ENCODE measurements at places on chromosomes 3 and 15.

DNA sequence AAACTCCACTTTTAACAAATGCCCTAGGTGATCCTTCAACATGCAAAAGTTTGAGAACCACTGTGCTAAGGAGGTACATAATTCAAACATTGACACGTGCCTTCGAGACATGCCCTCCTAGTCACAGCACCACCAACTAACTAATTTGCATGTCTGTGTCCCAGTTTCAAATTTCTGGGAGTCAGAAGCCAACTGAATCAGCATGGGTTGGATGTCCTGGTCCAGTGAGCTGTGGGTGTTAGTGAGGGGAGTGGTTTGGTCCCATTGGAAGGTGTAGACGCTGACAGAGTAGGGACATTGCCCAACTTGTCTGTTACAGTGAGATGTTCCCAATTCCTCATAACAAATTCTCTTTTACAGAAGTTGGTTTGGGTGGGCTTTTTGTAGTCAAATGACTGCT, 67.3 kb upstream of the ADPGK start:
- no peak for DNase-seq

DNA sequence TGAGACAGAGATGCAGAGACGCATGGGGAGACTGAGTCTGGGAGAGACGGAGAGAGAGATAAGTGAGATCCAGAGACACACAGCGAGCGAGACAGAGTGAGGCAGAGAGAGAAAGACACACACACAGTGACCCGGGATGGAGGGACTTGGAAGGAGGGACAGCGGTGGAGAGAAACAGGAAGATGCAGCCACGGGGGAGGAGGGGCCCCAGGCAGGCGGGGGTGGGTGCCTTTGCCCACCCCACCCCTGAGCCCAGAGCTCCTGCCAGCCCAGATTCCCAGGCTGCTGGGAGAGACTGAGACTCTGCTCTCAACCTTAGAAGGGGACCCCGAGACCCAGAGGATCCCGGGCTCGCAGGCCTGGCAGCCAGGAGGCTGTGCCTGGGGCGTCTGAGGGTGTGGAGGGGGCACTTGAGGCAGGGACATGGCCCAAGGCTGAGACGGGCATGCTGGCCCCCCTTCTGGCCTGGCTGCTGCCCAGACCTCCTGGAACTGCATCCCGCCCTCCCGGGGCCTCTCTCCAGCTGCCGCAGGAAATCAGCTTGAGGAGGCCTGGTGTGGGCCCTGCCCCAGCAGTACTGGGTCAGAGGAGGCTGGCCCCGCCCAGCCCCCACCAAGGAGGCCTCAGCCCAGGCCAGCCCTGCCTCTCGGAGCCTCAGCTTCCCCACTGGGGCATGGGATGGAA, 18.1 kb downstream of the H1-8 start:
- no peak for DNase-seq

GRCh38 chr15:76274226-76274625, 37.0 kb downstream of the ETFA start:
- no peak for DNase-seq

DNA sequence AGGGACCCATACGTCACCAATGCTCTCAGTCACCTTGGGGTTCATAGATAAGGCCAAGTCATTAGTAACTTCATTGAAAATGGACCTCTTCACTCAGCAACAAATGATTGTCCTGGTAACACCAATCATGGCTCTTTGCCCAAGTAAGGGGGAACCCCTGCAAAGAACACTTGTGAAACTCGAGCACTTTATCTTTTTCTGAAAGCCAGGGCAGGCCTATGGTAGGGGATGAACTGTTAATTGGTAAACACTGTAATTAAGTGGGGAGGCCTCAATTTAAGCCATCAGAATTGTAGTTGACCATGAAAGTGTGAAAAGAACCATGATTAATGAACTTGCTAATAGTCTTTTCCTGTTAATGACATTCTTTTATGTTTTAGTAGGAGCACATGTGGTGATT, 73.3 kb downstream of the ABHD5 start:
- no peak for DNase-seq

GRCh38 chr3:3851621-3852323, 52.5 kb downstream of the LRRN1 start:
- peak; percentile 10 for DNase-seq

- no peak for DNase-seq
Measured at GRCh38 chr3:105496343-105496742, 129.6 kb downstream of the ALCAM start.

DNA sequence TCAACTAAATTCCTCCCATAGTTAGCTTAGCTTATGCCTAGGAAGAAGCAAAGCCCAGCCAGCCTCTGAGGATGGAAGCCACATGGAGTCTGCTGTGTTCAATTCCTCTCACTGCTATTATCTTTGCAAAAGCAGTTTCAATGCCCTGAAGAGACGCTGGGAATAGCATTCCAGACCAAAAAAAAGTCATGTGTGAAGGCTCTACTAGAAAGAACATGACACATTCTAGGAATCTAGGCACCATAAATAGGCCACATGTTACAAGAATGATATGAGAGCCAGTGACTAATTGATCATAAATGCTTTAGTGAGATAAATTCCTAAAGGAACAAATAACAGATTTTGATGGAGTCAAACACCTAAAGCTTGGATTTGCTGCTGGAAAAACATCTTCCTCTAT, 800.8 kb downstream of the TUSC7 start:
- DNase-seq: no peak

GRCh38 chr15:84857418-84858004, 27.0 kb upstream of the SLC28A1 start:
- DNase-seq: no peak

DNA sequence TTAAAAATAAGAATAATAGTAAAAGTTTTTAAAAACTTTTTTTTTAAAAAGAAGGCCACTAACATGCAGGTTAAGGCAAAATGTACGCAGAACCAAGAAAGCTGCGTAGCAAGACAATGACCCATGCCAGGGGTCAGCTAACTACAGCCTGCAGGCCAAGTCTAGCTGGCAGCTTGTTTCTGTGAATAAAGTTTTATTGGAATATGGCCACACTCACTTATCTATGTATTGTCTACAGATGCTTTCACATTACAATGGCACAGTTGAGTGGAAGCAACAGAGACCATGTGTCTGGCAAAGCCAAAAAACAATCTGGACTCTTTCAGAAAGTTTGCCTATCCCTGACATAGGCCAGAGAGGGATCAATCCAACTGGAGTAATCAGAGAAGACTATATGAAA, 46.7 kb downstream of the WWTR1 start:
- DNase-seq: no peak

DNA sequence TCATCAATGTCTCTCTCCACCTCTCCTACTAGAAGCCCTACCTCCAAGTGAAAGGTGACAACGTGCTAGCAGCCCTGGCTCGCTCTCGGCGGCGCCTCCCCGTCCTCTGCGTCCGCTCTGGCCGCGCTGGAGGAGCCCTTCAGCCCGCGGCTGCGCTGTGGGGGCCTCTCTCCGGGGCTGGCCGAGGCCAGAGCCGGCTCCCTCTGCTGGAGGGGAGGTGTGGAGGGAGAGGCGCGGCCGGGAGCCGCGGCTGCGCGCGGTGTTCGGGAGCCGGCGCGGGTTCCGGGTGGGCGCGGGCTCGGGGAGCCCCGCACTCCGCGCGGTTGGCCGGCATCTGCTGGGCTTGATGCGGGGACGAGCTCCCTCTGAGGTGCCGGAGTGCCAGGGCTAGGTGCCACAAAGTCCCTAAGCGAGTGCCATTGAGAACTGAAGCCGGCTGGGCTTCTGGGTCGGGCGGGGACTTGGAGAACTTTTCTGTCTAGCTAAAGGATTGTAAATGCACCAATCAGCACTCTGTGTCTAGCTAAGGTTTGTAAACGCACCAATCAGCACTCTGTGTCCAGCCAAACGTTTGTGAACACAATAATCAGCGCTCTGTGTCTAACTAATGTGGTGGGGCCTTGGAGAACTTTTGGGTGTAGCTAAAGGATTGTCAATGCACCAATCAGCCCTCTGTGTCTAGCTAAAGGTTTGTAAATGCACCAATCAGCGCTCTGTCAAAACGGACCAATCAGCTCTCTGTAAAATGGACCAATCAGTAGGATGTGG, 84.8 kb upstream of the ARRDC4 start:
- peak; percentile 42 for DNase-seq

GRCh38 chr15:69293741-69294615, 4.7 kb upstream of the PAQR5 start:
- no peak for DNase-seq

DNA sequence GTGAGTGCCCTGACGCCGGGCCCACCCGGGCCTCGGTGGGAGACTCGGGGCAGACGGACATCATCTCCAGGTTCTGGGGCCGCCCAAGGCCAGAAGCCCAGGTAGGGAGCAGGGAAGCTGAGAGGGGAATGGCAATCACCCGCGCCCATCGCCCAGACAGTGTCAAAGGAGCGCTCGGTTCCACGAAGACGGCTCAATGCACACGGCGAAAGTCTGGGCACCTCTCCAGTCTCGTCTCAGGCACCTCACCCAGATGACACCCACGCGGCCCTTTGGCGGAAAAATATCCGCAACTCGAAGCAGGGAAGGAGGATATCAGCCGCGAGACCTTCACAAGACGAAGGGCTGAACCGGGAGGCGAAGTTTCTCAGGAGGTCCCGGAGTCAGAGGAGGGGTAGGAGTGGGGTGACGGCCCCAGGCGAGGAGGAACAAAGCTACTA, 916 bp downstream of the IL17RD start:
- DNase-seq: peak; percentile 52

DNA sequence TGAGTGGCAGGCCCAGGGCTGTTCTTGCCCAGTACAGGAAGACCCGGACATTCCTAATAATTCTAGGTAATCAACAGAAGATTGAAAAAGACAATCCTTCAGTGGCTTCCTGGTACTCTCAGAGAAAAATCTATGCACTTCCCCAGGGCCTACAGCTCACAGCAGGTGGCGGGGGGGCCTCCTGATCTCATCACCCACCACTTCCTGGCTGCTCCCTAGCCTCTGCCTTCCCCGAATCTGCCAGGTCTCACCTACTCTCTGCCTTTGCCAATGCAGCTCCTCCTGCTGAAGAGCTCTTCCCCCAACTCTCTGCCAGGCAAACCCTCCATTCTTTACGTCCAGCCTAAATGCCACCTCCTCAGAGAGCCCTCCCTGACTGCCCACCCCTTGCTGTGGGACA, 37.5 kb downstream of the EHD4 start:
- no peak for DNase-seq

DNA sequence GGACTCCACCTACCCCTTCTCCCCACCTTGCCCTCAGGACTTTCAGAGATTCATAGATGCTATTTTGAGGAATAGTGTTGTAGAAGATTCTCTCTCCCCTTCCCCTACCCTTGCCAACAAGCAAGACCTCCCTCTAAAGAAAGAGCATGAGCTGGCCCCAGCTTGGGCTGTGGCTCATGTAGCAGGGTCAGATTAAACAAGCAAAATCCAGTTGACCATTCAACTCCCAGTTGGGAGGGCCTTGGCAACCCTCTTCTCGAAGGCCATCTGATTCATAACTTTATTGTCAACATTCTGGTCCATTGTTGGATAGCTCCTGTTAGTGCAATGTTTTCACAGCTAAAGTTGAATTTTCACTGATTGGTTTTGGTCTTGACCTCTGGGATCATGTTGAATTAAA, 41.1 kb downstream of the TNFAIP8L3 start:
- no peak for DNase-seq

DNA sequence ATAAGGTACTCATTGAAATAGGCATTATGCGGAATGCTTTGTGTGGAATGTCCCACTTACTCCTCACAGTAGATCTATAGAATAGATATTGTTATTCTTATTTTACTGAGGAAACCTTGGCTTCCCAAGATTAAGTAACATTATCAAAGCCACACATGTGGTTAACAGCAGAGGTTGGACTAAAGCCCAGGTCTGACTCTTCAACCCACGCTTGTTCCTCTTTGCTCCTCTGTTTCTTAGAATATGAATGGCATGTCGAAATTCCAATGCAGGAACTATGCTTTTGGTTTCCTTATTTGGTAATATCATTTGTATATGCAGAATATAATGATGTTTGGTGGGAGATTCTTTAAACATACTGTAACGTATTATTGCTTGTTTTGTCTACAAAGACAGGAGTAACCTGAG, 818.8 kb upstream of the LMCD1 start:
- DNase-seq: peak; percentile 96

- DNase-seq: no peak
Measured at GRCh38 chr3:71101626-71102025, 481.9 kb downstream of the FOXP1 start.

GRCh38 chr15:96701443-96701842, 370.9 kb downstream of the NR2F2 start:
- DNase-seq: no peak

DNA sequence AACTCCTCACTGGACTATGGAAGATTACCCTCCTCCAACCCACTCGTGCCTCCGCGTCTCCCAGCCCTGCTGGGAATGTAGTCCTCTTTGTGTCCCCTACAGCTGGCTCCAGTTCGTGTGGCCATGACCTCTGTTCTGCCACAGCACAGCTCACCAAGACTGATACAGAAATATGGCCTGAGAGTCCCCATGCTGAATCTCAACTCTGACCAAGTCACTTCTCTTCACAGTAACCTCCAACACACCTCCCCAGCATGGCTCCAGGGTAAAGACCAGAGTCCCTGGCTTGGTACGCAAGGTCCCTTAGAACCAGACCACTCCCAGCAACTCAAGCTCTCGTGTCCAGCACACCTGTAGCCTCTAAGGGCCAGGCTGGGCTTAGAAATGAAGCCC, 2.3 kb upstream of the COL7A1 start:
- no peak for DNase-seq

GRCh38 chr3:45719655-45720487, 30.7 kb downstream of the SACM1L start:
- DNase-seq: no peak

GRCh38 chr3:99520513-99520912, 117.9 kb upstream of the COL8A1 start:
- DNase-seq: no peak

DNA sequence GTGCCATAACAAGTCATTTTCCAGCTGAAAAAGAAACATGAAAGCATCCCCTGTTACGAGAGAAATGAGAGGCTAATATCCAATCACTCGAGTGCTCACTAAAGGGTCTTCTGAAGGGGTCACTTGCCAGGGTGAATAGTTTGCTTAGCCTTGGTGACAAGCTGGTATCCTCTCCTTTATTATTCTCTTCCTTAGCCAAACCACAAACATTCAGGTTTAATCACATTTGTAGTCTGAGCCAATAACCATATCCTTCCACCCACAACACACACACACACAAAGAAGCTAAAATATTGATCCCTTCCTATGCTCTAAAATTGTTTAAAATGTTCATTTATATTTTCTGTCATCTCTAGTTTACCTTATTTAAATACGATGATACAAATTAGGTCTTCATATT, 240.5 kb upstream of the TMCO5A start:
- no peak for DNase-seq

- DNase-seq: no peak
Measured at GRCh38 chr3:183275937-183276336, 22.9 kb downstream of the B3GNT5 start.

DNA sequence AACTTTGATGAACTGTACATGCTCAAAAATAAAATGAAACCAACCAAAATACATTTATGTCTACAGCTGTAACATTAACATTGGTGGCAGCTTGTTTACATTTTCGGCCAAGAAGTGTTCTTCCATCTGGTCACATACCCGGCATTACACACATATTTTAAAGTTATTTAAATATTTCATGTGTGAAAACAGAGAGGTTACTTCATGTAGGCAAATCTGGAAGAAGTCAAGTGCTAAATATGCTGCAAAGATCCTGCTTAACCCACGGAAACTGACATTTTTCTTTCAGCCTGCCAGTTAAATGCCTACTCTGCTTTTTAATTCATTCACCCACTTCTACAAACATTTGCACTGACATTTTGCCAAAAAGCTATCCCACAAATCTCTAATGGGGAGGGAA, 69.7 kb downstream of the MB21D2 start:
- no peak for DNase-seq

GRCh38 chr3:133890972-133891644, 4.6 kb downstream of the RAB6B start:
- no peak for DNase-seq
